ENCODE measurements at places on chromosomes 1 and 21.

GRCh38 chr21:44637018-44637850, at the start of gene KRTAP10-10:
KRTAP10-10 (plus strand) TSS chr21:44637356; CDS start chr21:44637418, 62 bp downstream.
- DNase-seq = no peak

- no peak for DNase-seq
Observed at GRCh38 chr1:28770601-28771165, 33.9 kb downstream of the YTHDF2 start.

GRCh38 chr1:244849189-244849866, 13.9 kb downstream of the COX20 start:
- DNase-seq = no peak

GRCh38 chr1:34843392-34844251, 15.9 kb downstream of the SMIM12 start:
- no peak for DNase-seq

GRCh38 chr1:152170287-152170905, 11.4 kb upstream of the RPTN start:
- DNase-seq = no peak

Data from gastrocnemius medialis (tissue), 4 donors.